ENCODE measurements at places on chromosomes 16 and 17.

- DNase-seq: no peak
These were observed 80.9 kb upstream of the TEKT1 start for GRCh38 chr17:6912110-6913051.

- no peak for DNase-seq
These were observed 8.1 kb upstream of the TMEM100 start for GRCh38 chr17:55730808-55731207.

DNA sequence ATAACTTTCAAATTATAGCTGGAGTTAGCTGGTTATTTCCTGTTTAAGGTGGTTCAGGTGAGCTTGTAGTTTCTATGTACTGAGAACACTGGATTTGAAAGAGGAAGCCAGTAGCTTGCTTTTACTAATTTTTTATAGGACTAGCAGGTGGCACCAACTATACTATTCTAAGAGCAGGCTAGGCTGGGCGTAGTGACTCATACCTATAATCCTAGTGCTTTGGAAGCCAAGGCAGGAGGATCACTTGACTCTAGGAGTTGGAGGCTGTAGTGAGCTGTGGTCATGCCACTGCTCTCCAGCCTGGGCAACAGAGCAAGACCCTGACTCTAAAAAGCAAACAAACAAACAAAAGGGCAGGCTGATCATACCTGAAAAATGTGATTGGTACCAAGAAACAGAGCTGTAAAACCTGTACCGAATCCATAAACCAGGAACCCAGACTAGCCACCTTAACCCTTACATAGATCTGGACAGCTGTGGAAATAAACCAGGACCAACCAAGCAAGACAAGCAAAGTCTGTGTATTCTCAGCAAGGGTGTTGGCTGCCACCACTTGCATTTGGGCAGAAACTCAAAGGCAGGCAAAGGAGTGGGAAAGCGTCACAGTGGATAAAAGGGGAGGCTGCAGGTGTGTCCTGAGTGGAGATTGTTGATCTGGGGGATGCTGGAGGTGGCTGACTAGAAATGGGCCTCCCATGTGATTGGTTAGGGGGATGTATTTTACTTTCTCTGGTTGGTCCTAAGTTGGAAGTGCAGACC, 36.3 kb downstream of the SLC47A1 start:
- DNase-seq: no peak

- no peak for DNase-seq
These were observed 40.9 kb downstream of the RMI2 start for GRCh38 chr16:11386054-11386680.

DNA sequence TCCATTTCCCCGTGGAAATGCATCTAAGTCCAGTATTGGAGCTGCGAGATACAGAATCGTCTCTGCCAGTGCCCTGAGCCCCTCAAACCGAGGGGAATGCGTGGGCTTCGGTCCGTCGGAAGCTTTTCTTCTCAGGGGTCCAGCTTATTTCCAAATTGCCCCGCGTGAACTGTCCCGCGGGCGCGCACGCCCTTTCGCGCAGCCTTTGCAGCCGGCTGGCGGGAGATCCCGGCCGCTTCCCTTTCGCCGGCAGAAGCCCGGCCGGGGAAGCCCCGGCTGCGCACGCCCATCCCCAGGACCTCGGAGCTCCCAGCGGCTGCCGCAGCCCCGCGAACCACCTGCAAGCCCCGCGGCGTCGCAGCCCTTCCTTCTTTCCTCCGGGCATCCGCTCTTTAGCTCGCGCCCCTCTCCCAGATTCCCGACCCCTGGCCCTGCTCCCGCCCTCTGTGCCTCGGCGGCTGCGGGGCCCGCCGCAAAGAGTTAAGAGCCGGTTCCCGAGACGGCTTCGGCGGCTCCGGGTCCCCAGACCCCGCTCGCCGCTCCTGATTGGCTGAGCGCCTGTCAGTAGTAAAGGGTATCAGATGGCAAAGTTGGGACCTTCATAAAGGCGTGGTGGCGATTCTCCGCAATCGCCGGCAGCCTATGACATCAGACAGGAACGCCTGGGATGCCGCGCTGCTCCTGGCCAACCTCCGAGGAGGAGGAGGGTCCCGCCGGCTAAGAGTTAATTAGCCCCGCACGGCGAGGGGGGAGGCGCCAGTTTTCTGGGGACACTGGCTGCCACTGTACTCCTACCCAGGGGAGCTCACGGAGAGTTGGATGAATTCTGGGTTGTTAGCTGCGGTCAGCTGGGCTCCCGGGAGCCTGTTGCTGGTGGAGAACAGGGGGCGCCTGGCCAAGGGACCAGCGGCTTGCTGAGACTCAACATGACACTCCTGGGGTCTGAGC, at the start of gene MYOCD:
Gene MYOCD, plus strand, starts transcription at position 628 of the 948 bp plus-strand sequence. Its CDS starts 299 bp downstream, at position 927.
- DNase-seq: no peak

- no peak for DNase-seq
These were observed 61.4 kb upstream of the IRX3 start for GRCh38 chr16:54347961-54348360.

DNA sequence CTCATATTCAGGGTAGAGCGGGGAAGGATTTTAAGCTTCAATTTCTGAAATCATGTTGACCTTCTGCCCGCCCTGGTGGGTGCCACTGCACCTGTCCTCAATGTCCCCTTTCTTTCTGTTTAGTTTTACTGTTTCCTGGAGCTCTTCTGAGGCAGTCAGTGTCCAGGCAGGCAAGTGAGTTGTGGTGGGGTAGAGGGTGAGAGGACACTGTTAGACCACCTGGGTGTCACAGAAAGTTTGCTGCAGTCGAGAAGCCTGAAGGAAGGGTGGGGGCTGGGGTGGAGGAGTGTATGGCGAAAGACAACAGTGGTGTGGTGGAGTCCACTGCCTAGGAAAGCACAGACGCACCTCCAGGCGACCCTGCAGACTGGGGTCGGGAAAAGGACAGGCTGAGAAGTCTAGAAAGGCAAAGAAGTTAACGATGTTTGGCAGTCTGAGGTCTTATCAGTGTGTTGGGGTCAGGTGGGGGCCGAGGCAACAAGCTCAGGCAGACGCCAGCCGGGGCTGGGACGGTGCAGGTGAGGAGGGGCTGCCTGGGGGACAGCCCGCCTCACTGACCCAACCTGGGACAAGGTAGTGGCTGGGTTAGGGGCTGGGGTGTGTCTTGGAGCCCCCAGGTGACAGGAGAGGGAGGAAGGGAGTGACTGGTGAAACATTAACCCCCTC, 23.3 kb upstream of the HOXB13 start:
- no peak for DNase-seq

- DNase-seq: no peak
These were observed 52.9 kb downstream of the SNTB2 start for GRCh38 chr16:69239851-69240250.

DNA sequence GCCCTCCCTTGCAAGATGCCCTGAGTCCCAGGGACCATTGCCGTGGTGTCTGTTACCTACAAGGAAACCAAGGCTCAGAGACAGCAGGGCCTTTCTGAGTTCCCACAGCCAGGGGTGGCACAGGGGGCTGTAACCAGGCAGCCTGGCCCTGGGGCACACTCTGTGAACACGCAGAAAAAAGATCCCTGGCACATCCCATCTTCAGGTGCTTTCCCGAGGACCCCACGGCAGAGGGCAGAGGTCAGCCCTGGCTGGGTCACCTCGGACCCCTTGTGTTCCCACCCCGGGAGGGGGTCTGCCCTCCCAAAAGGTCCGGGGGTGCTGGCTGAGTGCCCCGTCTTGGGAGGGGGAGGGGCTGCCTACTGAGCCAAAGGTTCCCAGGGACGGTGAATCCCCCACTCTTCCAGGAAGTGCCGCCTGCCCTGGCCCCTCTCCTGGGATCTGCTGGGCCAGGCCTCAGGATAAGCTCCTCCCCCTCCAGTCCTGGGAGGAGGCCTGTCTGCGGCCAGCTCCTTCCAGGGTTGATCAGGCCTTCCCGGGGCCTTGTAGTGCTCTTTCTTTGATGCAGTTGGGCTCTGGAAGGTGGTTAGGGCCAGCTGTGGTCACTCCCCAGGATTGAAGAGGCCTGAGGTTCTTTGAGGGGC, 8.1 kb downstream of the GLIS2 start:
- DNase-seq: no peak

DNA sequence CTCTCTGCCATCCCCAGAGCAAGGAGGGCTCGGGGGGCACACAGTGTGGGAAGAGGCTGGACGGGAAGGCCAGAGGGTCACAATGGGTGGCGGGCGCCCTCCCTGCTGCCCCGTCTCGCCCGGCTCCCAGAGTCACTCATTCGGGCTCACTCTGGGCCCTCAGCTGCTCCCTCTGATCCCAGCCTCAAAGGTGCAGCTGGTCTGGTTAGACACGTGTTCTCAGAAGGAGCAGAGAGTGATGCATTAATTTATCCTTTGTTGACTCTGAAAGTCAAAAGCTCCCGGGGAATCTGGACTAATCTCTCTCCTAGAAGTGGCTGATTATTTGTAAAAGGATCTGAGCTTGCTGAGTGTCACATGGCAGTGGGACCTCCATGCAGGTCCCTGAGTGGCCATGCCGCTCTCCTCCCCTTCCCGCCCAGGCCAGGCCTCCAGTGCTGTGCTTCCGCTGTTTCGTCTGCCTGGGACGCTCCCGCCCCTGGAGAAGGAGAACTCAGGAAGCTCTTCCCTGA, 87.5 kb downstream of the SEC14L1 start:
- no peak for DNase-seq

DNA sequence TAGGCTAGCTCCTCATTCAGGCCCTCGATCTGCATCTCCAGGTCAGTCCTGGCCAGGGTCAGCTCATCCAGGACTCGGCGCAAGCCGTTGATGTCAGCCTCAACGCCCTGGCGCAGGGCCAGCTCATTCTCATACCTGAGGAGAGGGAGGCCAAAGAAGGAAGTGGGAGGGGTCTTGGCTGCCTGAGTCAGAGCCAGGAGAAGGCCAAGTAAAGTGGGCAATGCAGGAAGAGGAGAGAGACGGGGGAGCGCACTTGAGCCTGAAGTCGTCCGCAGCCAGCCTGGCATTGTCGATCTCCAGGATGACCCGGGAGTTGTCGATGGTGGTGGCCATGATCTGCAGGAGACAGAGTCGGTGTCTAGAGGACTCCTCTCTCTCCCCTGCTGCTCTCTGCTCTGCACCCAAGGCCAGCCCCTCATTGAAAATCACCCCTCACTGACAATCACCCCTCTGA, 1.8 kb downstream of the KRT15 start:
- no peak for DNase-seq

- DNase-seq: no peak
These were observed 41.7 kb downstream of the DHRS7B start for GRCh38 chr17:21168555-21168865.

DNA sequence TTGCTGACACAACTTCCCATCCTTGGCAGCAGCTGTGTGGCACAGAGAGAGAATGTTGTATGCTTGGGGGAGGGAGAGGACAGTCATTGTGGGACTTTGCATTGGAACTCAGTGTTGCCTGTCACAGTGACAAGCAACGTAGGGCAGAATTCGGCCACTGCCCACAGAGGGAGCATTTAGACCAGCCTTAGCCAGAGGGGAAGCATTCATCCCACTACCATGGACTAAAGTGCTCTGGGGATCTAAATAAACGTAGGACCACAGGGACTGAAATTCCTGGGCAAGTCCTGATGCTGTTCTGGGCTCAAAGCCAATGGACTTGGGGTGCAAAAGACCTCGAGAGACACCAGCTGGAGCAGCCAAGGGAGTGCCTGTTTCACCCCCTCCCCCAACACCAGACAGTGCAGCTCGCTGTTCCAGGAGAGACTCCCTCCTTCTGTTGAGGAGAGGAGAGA, 44.9 kb downstream of the ABCA8 start:
- no peak for DNase-seq

- no peak for DNase-seq
These were observed 31.5 kb upstream of the FBXW10B start for GRCh38 chr17:15650741-15651582.

GRCh38 chr17:70073310-70073709, 1.7 kb upstream of the KCNJ16 start:
- no peak for DNase-seq

- no peak for DNase-seq
These were observed 34.5 kb downstream of the ZDHHC7 start for GRCh38 chr16:84976644-84977400.

- DNase-seq: no peak
These were observed 562.0 kb upstream of the GOT2 start for GRCh38 chr16:59295993-59296736.

GRCh38 chr16:491220-491919, 36.1 kb upstream of the CAPN15 start:
- no peak for DNase-seq

- DNase-seq: no peak
These were observed 126.9 kb downstream of the MRM1 start for GRCh38 chr17:36728030-36728991.

DNA sequence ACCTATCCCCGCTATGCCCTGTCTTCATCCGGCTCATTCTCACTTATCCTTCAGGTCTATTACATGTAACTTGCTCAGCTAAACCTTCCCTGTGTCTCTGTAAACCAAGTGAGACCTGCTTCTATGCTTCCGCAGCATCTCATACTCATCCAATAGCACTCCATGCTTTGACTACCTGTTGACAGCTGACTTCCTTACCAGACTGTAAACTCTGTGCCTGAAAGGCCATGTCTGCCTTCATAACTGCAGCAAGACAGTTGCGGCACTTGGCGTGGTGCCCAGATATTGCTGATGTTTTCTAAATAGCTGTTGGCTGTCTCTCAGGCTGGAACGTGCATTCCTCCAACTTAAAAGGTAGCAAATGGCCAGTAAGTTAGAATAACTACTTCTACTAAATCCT, 1.8 kb upstream of the OR1E1 start:
- no peak for DNase-seq

GRCh38 chr16:83345846-83346640, 461.7 kb upstream of the HSBP1 start:
- DNase-seq: no peak

DNA sequence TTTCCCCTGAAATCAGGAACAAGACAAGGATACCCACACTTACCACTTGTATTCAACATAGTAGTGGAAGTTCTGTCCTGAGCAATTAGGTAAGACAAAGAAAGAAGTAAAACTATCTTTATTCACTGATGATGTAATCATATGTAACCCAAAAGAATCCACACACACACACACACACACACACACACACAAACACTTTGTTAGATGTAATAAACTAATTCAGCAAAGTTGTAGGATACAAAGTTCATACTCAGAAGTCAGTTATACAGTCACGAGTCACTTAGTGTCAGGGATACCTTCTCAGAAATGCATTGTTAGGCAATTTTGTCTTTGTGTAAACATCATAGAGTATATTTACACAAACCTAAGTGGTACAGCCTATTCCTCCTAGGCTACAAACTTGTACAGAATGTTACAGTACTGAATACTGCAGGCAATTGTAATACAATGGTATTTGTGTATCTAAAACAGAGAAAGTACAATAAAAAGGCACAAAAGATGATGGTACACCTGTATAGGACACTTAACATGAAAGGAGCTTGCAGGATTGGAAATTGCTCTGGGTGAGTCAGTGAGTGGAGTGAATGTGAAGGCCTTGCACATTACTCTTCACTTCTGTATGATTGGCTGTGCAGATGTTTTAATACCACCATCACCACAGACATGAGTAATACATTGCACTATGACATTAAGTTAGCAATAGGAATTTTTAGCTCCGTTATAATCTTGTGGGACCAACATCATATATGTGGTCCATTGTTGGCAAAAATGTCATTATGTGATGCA, 370.1 kb downstream of the ZFHX3 start:
- no peak for DNase-seq

GRCh38 chr16:649631-650030, 466 bp downstream of the WDR90 start:
- no peak for DNase-seq

All from NCI-H774 (cell line).